ENCODE measurements at places on chromosomes 1 and 21. TPM values are rescaled to one million over a fixed set of nuclear protein-coding genes. Genes with fewer than 3 reads are reported as not detected.

- no peak overlapping the region for H3K4me3 ChIP-seq
- H3K36me3 ChIP-seq = peaks cover 99% of the 10 kb centered on the region
- no peaks in the 10 kb centered on the region for H3K27me3 ChIP-seq
- H3K4me1 ChIP-seq = peaks cover 97% of the 10 kb centered on the region
Measured at GRCh38 chr1:111191496-111191895, 8.9 kb downstream of the DENND2D start.

- H3K27ac ChIP-seq = no peak overlapping the region
- no peaks in the 10 kb centered on the region for H3K36me3 ChIP-seq
- DNase-seq = no peak
- peaks cover 7% of the 10 kb centered on the region for H3K27me3 ChIP-seq
Measured at GRCh38 chr1:175331891-175332290, 139.3 kb upstream of the KIAA0040 start.

DNA sequence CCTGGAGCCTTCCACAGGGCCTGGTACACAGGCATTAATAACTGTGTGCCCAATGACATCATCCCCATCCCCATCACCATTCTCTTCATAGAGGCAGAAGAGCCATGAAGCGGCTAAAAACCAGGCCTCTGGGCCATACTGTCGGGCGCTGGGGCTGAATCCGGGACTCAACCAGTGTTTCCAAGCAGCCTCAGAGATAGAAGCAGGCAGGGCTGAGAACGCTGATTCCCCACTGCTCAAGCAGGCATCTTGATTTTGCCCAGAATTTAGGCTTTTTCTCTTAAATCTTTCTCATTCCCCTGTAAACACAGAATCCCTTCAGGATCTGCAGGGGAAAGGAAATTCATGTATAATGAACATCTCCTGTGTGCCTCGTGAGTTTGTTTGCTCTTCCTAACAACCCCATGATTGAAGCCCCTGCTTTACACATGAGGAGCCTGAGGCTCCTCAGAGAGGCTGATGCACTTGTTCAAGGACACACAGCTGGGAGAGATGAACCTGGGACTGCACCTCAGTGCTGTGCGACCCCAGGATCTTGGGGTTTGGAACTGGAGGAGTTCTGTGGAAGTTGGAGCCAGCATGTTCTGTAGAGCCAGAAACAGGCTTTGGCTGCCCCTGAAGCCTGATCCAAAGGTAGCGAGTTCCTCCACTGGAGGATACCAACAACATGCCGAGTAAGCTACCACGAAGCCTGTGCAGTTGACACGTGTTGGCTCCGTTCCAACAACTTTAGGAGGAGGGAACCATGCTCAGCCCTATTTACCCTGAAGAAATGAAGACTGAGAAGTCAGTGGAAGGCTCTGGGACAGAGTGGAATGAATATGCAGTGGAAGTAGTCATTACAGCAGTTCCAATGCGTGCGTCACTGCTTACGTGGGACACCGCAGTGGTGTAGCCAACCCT, 55.5 kb downstream of the EDN2 start:
- no peak for DNase-seq
- peaks cover 9% of the 10 kb centered on the region for H3K27me3 ChIP-seq
- H3K4me3 ChIP-seq = no peak overlapping the region

GRCh38 chr1:204567071-204567470, 50.9 kb downstream of the MDM4 start:
- peaks cover 34% of the 10 kb centered on the region for H3K4me1 ChIP-seq
- no peak for DNase-seq
- H3K27me3 ChIP-seq = no peaks in the 10 kb centered on the region
- H3K4me3 ChIP-seq = no peak overlapping the region
- peaks cover 20% of the 10 kb centered on the region for H3K36me3 ChIP-seq

DNA sequence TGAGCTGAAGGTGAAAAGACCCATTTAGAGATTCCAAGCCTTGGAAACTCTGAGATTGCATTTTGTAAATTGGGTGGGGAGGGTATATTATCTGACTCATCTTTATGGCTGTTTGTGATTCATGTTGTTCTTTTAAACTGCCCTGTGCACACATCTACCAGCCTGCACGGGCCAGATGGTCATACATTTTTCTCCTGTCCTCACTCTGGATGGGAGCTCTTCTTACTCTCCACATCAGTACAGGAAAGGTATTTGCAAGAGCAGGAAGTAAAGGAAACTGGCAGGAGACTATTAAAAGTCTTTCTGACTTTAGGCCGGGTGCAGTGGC, 14.3 kb upstream of the NMNAT2 start:
- DNase-seq = no peak
- H3K27me3 ChIP-seq = peaks cover 27% of the 10 kb centered on the region
- no peaks in the 10 kb centered on the region for H3K4me1 ChIP-seq
- H3K4me3 ChIP-seq = no peak overlapping the region

GRCh38 chr1:68525781-68526180, 28.9 kb upstream of the DEPDC1 start:
- DNase-seq = no peak
- H3K27me3 ChIP-seq = no peaks in the 10 kb centered on the region
- no peak overlapping the region for H3K27ac ChIP-seq
- H3K36me3 ChIP-seq = no peaks in the 10 kb centered on the region

- no peak overlapping the region for H3K27ac ChIP-seq
- DNase-seq = no peak
- H3K36me3 ChIP-seq = no peaks in the 10 kb centered on the region
- H3K27me3 ChIP-seq = no peaks in the 10 kb centered on the region
- H3K4me1 ChIP-seq = peaks cover 7% of the 10 kb centered on the region
Measured at GRCh38 chr1:87091425-87091824, 177.0 kb downstream of the HS2ST1 start.

DNA sequence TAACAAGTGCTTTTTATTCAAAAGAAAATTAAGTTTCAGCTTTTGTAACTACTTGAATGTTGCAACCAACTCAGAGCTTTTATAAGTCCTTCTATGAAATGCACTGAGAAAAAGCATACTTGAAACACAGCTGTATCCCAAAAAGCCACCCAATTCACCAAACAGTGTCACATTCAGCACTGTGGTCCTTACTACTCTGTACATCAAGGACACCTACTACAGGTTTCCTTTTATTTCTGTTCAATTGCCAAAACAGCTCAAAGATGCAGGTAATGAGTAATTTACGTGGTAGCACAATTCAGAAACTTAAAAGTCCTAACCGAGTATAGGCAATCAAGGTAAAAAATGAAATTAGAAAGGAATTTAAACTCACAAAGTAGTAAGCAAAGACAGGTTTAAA, 2.5 kb downstream of the EIF4G3 start:
- no peaks in the 10 kb centered on the region for H3K27me3 ChIP-seq
- no peak for DNase-seq
- H3K27ac ChIP-seq = no peak overlapping the region
- H3K4me1 ChIP-seq = peaks cover 27% of the 10 kb centered on the region
- peak overlapping the region; percentile 86 for H3K4me3 ChIP-seq

DNA sequence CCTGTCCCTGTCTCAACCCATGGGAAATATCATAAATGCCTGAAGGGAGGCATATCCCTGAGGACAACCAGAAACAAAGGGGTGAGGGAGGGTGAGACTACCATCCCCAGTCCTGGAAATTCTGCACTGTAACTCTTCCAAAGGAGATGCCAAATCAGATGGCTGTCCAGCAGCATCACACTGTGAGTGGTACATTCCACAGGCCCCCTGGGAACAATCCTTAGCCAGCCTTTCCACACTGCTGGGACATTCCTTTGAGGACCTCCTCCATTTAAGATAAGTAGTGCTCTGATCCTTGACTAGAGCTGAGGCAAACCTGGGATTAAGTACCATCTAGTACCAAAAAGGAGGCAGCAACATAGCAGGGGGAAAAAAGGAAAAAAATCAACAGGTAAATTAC, 10.7 kb downstream of the IVL start:
- H3K27me3 ChIP-seq = peaks cover 28% of the 10 kb centered on the region
- H3K4me3 ChIP-seq = no peak overlapping the region
- no peak overlapping the region for H3K27ac ChIP-seq
- H3K4me1 ChIP-seq = no peaks in the 10 kb centered on the region
- no peaks in the 10 kb centered on the region for H3K36me3 ChIP-seq

- no peak for DNase-seq
- H3K27ac ChIP-seq = no peak overlapping the region
- peaks cover 3% of the 10 kb centered on the region for H3K27me3 ChIP-seq
- H3K36me3 ChIP-seq = no peaks in the 10 kb centered on the region
- H3K4me1 ChIP-seq = no peaks in the 10 kb centered on the region
Measured at GRCh38 chr1:168941640-168942039, 164.8 kb upstream of the ATP1B1 start.

GRCh38 chr21:46500224-46500861, 41.7 kb downstream of the DIP2A start:
- H3K4me3 ChIP-seq = no peak overlapping the region
- H3K36me3 ChIP-seq = peaks cover 3% of the 10 kb centered on the region
- peaks cover 26% of the 10 kb centered on the region for H3K4me1 ChIP-seq
- H3K27me3 ChIP-seq = no peaks in the 10 kb centered on the region
- H3K27ac ChIP-seq = peak overlapping the region; percentile 46

GRCh38 chr21:38250991-38251418, 5.8 kb upstream of the KCNJ15 start:
- H3K27me3 ChIP-seq = peaks cover 35% of the 10 kb centered on the region
- peaks cover 11% of the 10 kb centered on the region for H3K4me1 ChIP-seq
- no peak for DNase-seq
- no peak overlapping the region for H3K27ac ChIP-seq
- H3K36me3 ChIP-seq = no peaks in the 10 kb centered on the region

DNA sequence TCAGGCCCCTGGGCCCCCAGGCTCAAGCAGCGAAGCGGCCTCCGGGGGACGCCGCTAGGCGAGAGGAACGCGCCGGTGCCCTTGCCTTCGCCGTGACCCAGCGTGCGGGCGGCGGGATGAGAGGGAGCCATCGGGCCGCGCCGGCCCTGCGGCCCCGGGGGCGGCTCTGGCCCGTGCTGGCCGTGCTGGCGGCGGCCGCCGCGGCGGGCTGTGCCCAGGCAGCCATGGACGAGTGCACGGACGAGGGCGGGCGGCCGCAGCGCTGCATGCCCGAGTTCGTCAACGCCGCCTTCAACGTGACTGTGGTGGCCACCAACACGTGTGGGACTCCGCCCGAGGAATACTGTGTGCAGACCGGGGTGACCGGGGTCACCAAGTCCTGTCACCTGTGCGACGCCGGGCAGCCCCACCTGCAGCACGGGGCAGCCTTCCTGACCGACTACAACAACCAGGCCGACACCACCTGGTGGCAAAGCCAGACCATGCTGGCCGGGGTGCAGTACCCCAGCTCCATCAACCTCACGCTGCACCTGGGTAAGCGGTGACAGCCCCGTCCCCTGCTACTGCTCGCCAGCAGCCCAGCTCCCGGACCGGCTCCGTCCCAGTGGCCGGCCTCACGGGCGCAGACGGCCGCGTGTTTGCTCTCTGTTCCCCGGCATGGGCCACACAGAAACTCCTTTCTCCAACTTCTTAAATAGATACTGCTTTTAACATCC, 539 bp downstream of the LAMC1 start:
- peaks cover 84% of the 10 kb centered on the region for H3K27me3 ChIP-seq
- H3K36me3 ChIP-seq = no peaks in the 10 kb centered on the region
- H3K27ac ChIP-seq = no peak overlapping the region
- H3K4me3 ChIP-seq = peak overlapping the region; percentile 71
- peaks cover 16% of the 10 kb centered on the region for H3K4me1 ChIP-seq
- DNase-seq = peak; percentile 50

DNA sequence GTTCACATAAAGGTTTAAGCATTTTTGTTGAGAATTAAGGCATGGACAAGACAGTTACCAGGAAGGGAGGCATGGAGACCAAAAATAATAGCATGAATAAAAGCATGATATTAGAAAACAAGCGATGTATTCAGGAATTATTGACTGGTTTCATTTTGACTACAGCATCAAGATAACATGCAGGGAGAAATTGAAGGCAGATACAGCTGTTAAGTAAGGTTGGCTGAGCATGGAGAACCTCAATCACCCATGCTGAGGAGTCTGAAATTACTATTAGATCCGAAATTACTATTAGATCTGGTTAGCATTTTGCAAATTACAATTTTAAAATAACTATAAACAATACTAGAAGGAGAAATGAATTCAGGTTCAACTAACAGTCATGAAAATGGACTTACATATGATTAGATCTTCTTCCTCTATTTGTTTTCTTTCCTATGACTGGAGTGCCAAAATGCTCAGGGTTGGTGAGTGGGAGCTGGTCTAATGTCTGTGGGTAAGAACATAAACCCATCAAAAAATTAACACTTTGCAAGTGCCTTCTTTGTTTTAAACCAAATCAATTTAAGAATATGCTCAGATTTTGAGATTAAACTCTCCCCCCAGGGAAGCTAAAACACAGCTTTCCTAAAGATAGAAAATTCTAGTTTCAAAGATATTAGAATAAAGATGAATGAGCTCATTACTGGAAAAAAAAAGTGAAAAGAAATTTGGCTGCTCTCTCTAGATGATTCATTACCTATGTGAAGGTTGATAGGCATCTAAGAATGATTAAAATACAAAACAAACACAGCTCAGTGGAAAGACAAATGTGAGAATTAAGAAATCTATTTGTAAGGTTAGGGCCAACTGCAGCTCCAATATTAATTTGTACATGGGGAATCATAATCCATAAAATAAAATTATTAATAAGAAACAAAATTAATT, 81.7 kb downstream of the ARID4B start:
- H3K4me1 ChIP-seq = peaks cover 25% of the 10 kb centered on the region
- DNase-seq = no peak
- no peak overlapping the region for H3K27ac ChIP-seq
- no peak overlapping the region for H3K4me3 ChIP-seq

DNA sequence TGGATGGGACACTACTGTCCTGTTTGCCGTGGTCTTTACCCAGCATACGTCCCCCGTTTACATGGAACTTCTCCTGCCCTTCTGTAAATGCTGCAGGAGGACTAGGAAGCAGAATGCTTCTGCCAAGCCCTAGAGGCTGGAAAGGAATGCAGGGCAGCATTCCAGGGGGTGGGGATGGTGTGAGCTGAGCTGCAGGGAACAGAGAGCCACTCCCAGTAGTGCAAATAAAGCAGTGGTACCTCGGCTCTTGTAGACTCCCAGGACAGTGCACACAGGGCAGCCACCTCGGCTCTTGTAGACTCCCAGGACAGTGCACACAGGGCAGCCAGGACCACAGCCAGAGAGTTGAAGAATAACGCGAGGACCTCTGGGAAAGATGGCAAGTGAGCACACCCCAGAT, 35.4 kb downstream of the PTPRU start:
- no peak for DNase-seq
- H3K4me1 ChIP-seq = no peaks in the 10 kb centered on the region

DNA sequence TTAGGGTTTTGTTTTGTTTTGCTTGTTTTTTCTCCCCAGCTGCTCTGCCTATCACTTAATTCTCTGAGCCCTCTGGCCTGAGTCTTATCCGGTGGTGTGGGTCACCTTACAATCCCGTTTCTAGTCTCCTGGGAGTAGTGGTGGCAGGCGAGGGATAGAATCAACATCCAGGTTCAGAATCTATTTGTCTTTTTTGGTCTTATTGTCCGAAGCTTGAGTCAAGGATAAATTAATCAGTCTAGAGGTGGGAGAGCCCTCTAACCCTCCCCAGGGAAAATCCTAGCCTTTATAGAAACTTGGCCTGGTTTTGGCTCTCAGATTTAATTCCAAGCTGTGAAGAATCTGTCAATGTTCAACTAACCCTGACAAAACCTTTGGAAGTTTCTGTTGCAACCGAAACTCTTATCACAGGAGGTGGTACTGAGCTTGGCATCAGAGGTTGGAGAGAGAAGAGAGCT, 246.3 kb downstream of the FGGY start:
- H3K27me3 ChIP-seq = no peaks in the 10 kb centered on the region
- peaks cover 1% of the 10 kb centered on the region for H3K36me3 ChIP-seq
- H3K27ac ChIP-seq = no peak overlapping the region
- no peak overlapping the region for H3K4me3 ChIP-seq
- no peak for DNase-seq

Gene CNR2
- 0.16 TPM for total RNA-seq

Gene VANGL1
- 2.9 TPM for total RNA-seq

Gene GSTM5
- not detected for total RNA-seq

Gene ST6GALNAC5
- total RNA-seq = not detected

Gene CD1C
- 0.24 TPM for total RNA-seq

Gene FCRL6
- not detected for total RNA-seq

Gene CELA3A
- total RNA-seq = not detected

Gene TSPAN1
- 0.28 TPM for total RNA-seq

Gene CYP4X1
- total RNA-seq = not detected

Gene PALMD
- total RNA-seq = not detected

Gene GPR157
- total RNA-seq = 2.1 TPM

Gene ZSCAN20
- total RNA-seq = 3.0 TPM
